ENCODE measurements at places on chromosomes 11 and 22. TPM values are rescaled to one million over a fixed set of nuclear protein-coding genes. Genes with fewer than 3 reads are reported as not detected.

CEND1 gene
- total RNA-seq = 1.1 TPM

LRFN4 gene
- total RNA-seq = 22.7 TPM

DNAJB7 gene
- total RNA-seq = not detected

BTBD18 gene
- total RNA-seq = not detected

CPSF7 gene
- total RNA-seq = 179 TPM

CCDC73 gene
- total RNA-seq = not detected

KRTAP5-11 gene
- not detected for total RNA-seq

PAK1 gene
- total RNA-seq = 38.2 TPM

GRCh38 chr11:134678744-134679143, 266.7 kb upstream of the B3GAT1 start:
- no peak for DNase-seq

- no peak for DNase-seq
Measured at GRCh38 chr11:35622070-35622469, 3.8 kb downstream of the FJX1 start.

GRCh38 chr11:125300791-125301218, 136.3 kb downstream of the PKNOX2 start:
- no peak for DNase-seq

DNA sequence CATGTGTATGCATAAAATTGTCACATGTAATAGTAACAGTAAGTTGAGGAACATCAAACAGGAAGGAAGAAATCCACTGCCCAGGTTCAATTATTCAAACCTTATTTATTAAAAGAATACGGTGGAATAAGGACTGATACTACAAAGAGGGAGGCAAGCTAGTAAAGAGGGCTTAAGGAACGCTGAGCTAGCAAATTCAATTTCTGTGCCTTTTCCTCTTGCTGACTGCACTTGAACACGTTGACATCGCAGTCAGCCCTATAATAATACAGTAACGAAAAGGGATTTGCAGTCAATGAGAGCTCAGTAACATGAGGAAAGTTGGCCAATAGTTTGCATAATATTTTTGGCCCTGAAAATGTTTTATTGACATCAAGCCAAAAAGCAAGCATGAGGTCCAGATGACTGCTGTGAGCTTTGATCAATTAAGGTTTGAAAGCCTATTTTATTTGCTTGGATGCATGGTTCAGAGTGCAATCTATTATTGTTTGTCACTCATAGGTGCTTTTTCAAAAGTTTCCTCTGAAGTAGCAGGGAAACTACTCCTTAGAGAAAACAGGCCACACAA, 861.8 kb downstream of the LRRC4C start:
- DNase-seq = no peak

DNA sequence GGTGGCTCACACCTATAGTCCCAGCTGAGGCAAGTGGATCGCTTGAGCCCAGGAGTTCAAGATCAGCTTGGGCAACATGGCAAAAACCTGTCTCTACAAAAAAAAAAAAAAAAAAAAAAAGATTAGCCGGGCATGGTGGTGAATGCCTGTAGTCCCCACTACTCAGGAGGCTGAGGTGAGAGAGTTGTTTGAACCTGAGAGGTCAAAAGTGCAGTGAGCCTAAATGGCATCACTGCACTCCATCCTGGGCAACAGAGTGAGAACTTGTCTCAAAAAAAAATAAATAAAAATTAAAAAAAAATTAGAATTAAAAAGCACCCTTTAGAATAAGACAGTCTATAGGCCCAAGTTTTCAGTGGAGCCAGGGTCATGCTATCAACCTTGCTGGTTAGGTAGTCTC, 95.5 kb downstream of the PDHX start:
- no peak for DNase-seq

GRCh38 chr22:17132112-17132511, 11.0 kb upstream of the TMEM121B start:
- DNase-seq = no peak

GRCh38 chr22:31613286-31613903, 48.6 kb downstream of the PISD start:
- DNase-seq = no peak

DNA sequence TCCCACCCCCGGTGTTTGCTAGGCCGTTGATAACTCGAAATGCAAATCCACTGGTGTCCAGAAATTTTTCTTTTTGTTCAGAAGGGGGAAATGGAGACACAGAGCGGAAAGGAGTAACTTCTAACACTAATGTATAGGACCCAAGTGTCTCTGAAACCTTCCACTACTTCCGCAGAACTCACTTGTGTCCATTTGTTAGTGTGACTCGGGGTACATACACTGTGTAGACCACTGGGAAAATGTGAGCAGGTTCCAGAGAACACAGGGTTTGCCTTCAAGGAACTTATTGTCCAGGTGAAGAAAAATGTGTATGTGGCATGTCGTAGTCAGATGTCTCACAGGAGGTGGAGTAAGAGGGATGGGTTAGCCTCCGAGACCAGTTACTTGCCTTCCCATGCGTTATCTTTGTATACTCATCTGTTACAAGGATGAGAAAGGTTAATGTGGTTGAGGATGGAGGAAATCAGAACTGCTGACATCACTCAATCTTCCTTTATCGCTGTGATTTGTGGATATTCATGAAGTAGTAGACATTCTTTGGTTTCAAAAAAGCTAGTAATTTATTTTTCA, 857 bp downstream of the ARCN1 start:
- peak; percentile 46 for DNase-seq

- DNase-seq = no peak
Measured at GRCh38 chr22:39655831-39656230, 85.3 kb downstream of the CACNA1I start.

GRCh38 chr22:49005557-49005956, 822.1 kb downstream of the BRD1 start:
- DNase-seq = no peak

- DNase-seq = no peak
Measured at GRCh38 chr11:44290208-44290607, 19.7 kb downstream of the ALX4 start.

DNA sequence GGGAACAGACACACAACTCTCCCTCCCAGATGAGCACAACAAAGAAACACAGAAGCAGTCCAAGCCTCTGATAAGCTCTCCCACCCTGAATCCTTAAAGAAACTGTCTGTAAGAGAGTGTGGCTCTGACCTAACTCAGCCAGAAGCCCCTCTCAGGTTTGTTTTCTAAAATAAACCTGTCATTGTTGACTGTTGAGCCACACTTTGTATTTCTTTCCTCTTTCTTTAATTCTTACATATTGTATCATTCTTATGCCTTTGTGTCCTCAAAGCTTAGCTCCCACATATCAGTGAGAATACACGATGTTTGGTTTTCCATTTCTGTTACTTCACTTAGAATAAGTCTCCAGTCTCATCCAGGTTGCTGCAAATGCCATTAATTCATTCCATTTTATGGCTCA, 7.8 kb upstream of the OR8D2 start:
- no peak for DNase-seq

- DNase-seq = no peak
Measured at GRCh38 chr11:122797651-122798050, 40.6 kb upstream of the CRTAM start.

- DNase-seq = no peak
Measured at GRCh38 chr22:49689858-49690257, 137.8 kb downstream of the BRD1 start.

GRCh38 chr11:61370349-61371005, 8.3 kb downstream of the TMEM138 start:
- no peak for DNase-seq

DNA sequence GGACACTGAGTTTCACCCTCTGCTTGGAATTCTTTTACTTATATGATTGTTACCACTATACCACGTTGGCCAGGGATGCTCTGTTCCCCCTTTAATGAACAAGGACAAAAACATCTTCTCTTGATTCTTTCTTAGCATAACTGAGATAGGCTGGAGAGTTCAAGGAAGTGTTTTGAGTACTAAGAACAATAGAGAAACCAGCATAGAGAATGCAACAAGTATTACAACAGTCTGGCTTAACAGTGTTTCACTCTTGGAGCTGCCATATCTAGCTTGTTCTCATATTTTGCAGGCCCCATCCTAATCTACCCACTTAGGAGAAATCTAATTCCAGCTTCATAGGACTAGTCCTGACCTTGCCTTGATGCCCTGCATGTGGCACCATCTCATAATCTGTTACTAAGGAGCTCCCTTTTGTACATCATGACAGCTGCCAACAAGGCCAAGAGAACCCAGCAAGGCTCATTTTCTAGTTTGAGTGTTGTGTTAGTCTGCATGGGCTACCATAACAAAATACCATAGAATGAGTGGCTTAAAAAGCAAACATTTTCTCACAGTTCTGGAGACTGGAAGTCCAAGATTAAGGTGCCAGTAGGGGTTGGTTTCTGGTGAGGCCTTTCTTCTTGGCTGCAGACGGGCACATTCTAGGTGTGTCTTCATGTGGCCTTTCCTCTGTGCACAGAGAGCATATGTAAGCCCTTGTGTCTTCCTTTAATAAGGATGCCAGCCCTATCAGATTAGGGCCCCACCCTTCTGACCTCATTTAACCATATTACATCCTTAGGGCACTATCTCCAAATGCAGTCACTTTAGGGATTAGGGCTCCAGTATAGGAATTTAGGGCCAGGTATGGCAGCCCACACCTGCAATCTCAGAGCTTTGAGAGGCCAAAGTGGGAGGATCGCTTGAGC, 37.8 kb downstream of the PACS1 start:
- DNase-seq = no peak

DNA sequence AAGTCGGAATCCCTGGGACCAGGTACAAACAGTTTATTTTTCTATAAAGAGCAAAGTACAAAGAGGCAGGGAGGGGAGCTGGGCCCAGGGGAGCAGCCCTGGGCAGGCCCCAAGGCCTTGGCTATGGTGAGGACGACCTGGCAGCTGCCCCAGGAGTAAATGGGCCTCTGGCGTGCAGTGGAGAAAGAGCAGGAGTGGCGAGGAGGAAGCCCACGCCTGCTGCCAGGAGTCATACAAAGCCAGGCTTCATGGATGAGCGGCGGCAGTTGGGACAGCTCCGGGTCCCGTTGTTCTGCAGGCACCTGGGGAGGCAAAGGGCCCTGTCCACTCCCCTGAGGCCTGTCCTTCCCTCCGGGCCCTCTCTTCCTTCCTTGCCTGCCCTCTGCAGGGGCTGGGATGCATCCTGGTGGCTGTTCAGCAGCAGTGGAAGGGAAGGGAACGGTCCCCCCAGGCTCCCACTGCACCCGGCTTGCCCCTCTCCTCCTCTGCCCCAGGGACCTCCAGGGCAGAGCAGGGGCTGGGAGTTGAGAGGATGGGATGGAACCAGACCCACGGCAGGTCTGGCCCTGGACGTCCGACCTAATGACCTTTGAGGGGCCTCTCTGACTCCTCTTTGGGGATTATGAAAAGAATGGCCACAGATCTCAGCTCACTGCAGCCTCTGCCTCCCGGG, 11.1 kb downstream of the RAPSN start:
- no peak for DNase-seq

DNA sequence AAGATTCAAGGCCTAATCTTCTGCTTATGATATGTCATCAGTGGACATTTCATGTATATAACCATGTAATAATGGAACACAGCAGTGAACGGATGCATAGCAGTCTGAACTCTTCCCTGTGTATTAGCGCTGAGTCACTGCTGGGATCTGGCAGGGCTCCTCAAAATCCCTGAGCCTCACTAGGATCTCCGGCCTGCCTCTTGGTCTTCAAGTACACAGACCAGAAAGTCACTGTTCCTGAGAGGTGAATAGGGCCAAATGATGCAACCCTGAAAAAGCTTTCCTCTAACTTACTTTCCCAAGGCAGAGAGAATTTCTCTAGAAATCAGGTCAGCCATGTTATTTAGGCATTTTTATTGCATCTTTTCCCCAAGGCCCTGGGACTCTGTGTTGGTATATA, 35.0 kb downstream of the POU2AF1 start:
- DNase-seq = no peak

- DNase-seq = no peak
Measured at GRCh38 chr11:29485641-29486040, 531.2 kb downstream of the KCNA4 start.

DNA sequence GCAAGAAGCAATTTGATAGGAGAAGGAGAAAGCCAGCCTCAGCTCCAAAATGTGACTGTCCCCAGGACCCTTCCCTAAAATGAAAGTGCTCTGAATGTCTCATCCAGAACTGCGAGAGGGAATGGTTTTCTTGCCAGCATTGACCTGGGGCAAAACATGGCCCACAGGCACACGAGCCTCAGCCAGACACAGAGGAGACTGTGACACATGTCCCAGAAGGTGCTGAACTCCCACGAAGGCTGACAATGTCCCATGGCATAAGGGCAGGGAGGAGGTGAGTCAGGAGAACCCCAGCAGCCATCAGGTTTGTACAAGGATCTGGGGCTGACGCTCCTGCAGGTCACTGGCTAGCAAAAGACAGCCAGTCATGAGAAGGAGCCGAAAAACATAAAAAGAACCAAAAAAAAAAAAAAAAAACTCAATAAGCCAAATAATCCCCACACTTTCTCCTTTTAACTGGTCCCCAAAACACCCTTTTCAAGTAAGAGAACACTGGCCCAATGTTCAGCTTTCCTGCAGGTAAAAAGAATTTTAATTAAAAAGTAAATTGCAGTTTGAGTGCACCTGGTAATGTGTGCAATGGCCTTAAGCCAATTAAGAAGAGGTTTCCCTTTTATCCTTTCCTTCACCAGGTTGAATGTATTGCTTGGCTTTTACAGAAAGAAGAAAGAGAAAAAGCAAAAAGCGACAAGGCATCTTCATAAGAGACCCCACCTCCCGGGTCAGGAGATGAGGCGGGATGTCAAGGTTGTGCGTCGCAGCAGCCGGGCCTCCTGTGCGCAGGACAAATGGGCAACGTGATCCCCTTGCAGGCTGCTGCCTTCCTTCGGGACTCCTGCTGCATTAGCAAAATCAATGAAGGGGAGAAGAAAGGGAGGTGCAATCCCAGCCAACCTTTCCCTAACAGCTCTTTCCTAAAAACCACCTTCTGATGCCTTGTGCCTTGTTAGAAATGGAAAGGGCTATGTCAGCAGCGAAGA, 43.6 kb downstream of the GALNT18 start:
- no peak for DNase-seq

GRCh38 chr11:85652786-85653447, 5.2 kb downstream of the TMEM126A start:
- no peak for DNase-seq

DNA sequence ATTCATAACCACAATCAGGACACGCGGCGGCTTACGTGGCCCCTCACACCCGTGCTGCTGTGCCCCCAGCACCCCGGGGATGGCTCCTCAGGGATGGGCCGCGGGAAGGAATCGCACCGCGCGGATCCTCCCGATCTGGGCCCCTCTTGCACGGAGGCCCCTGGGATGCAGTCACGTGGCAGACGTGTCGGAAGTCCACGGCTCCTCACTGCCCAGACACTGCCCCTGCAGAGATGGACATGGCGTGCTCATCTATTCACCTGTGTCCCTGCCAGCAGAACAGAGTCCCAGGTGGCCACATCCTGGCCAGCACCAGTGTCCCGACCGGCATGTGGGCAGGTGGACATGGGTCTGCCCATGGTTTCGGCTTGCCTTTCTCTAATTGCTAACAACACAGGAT, 12.8 kb downstream of the MOB2 start:
- no peak for DNase-seq

DNA sequence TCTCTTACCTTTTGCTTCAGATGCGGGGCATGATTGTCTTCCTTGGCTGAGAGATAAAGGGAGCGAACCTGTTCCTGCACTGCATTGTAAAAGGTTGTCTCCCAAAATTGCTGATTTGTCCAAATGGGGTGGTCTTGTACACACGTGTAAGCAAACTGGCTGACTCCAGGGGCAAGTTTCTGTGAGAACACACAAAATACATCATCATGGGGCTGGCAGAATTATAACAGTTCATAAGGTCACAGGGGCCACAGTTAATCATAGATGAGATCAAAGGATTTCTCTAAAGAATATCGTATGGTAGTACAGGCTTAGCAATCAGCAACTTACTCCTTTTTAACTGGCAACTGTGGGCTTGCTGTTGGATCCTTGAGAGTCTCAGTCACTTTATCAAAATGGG, 194.3 kb downstream of the SWAP70 start:
- no peak for DNase-seq

Measured in activated CD4-positive, alpha-beta T cell treated with anti-CD3 and anti-CD28 coated beads for 36 hours (primary cell).